ENCODE measurements at places on chromosomes 3 and 15.

DNA sequence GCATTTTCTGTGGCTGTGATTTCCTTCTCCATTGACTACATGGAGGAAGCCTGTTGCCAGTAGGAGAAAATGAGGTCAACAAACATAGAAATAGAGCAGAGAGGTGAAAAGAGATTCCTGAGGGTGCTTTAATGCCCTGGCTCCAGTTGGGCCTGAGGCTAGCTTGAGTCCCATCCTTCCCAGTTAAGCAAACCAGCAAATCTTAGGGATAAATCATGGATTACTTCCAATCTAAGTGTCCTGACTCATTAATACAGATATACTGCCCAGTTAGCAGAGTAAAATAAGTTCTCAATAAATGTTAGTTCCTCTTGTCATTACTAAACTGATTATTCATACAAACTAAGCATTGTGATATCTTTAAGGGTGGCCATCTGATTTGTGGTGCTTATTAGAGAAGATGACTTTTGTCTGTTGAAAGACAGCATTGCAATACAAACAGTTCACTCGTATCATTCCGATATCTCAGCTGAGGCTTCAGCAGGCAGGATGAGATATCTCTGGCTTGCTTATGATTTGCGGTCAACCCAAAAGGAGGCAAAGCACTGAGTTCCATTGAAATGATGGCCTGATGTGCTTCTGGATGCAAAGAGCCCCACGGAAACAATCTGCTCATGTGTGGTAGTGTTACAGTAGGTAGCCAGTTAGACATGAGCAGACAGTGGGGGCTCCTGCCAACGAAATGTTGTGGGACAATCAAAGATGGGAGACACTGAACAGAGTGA lies 6.6 kb upstream of the STARD5 start:
- no peak for DNase-seq

DNA sequence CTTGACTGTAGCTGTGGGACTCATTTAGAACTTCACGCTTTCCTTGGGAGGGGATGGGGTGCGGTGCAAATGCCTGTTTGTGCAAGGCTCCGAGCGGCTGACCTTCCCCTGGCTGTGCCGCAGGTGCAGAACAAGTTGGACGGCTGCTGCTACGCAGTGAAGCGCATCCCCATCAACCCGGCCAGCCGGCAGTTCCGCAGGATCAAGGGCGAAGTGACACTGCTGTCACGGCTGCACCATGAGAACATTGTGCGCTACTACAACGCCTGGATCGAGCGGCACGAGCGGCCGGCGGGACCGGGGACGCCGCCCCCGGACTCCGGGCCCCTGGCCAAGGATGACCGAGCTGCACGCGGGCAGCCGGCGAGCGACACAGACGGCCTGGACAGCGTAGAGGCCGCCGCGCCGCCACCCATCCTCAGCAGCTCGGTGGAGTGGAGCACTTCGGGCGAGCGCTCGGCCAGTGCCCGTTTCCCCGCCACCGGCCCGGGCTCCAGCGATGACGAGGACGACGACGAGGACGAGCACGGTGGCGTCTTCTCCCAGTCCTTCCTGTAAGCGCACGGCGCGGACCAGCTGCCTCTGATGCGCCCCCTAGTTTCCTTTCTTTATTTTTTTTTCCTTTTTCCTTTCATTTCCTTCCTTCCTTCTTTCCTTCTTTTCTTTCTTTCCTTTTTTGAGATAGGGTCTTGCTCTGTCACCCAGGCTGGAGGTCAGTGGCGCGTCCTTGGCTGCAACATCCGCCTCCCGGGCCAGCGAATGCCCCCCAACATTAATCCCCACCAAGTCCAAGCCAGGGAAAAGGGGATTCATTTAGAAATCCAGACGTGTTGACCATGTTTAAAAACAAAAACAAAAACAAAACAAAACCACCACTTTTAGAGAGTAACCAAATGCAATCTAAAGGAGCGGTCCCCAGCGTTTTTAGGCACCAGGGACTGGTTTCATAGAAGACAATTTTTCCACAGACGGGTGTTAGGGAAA lies 42.7 kb downstream of the EIF2AK4 start:
- no peak for DNase-seq

GRCh38 chr15:70781236-70781635 lies 17.9 kb upstream of the UACA start:
- DNase-seq, result no peak

GRCh38 chr15:89367485-89368451 lies 33.1 kb upstream of the POLG start:
- no peak for DNase-seq

- no peak for DNase-seq
Measured at GRCh38 chr3:141372656-141373055, 4.4 kb downstream of the ZBTB38 start.

DNA sequence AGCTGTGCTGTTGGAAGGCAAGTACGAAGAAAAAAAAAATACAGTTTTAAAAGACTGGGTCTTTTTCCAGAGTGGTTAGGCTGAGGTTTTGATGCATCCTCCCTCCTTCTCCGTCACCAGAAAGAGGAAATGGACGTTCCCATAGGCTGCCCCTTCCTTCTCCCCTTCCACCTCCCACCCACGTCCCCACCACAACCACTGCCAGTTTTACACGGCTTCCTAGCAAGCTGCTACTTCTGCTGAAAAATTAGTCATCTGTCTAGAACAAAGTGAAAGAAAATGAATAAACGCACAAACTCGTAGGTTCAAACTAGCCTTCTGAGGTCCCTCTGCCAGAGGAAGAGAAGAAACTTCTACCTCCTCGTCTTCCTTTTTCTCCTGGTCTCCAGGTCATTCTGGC lies 71.6 kb upstream of the RPL35A start:
- no peak for DNase-seq

- DNase-seq, result no peak
Measured at GRCh38 chr15:92130906-92131305, 262.8 kb upstream of the ST8SIA2 start.

DNA sequence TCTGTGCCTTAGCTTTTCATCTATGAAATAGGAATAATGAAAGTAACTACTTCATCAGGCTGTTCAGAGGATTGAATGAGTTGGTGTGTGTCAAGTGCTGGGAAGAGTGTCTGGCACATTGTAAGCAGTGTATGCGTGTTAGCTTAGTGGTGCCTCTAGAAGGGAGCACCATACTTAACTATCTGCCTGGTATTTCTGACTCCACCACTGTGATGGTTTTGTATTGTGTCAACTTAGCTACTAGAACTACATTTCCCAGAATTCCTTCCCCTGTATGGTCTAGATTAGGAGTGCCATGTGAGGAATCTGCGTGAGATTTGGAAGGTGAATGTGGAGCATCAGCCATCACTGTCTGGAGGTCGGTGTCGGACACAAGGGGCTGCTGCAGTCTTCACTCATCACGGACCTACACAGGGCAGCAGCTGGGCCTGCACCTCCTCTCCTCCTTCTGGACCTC lies 115.4 kb upstream of the GALNT15 start:
- DNase-seq, result no peak

DNA sequence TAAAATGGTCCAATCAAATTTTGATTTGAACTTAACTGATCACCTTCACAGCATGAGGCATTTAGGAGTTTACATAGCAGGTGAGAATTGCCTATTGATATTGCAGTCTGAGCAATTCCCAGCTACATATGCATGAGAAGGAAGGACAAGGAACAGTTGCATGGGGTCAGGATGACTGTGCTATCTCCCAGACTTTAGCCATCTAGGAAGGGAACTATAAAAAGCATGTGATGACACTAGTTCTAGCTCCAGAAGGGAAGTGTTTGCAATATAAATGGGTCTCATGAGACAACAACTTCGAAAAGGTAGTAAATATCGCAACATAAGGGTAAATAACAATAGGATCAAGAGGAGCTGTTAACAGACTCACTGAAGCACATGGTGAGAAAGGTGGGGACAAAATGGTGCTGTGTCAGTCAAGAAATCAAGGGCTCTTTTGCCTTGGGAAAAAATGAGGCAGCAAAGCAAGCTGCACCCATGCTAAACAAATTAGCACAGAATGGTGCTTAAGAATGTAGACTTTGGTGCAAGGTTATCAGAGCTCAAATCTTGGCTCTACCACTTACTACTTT lies 90.4 kb upstream of the SLC2A2 start:
- no peak for DNase-seq

DNA sequence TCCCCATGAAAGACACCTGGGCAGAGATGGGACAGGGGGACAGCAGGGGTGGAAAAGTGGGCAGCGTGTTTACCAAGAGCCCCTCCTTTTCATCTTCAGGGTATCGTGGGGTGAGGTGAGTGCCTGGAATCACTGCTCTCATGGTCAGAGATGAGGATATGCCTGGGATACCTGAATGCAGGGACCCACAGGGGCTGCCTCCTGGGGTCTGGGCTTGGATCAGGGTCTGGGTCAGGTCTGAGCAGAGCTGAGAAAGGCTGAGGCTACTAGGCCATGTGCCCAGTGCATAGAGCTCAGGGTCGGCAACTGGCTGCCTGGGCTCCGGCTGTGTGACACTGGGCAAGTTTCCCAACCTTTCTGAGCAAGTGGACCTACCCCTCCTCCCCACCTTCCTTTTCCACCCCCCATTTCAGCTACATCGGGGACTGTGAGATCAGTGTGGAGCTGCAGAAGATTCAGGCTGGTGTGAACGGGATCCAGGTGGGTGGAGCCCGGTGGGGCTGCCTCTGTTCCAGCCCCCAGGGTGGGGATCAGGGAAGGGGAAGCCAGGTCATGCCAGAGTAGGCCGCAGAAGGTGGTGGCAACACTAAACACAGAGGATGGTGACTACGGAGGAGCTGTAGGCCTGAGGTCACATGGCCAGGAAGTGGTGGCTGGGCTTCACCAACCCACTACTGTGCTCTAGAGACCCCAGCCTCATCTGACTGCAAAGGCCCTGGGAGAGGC lies 24.5 kb downstream of the ESYT3 start:
- DNase-seq, result no peak

- DNase-seq, result no peak
Measured at GRCh38 chr15:66099950-66100671, 153.4 kb downstream of the MEGF11 start.

DNA sequence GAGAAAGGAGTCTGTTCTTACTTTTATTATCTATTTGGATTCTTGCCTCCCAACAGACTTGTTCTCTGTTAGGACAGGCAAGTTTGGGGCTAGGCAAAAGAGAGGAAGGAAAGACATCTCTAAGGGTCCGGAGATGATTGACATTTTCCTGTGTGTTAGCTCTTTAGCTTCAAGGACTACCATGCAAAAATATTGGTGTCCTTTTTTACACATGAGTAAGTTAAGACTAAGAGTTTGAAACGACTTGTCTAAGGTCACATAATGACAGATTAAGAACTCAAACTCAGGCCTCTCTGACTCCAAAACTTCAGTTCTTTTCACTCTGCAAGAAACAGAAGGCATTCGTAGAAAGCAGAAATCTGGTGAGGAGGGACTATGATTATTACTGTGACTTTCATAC lies 5.9 kb downstream of the LMCD1 start:
- DNase-seq, result no peak

- DNase-seq, result no peak
Measured at GRCh38 chr3:61299343-61300005, 48.2 kb upstream of the FHIT start.

DNA sequence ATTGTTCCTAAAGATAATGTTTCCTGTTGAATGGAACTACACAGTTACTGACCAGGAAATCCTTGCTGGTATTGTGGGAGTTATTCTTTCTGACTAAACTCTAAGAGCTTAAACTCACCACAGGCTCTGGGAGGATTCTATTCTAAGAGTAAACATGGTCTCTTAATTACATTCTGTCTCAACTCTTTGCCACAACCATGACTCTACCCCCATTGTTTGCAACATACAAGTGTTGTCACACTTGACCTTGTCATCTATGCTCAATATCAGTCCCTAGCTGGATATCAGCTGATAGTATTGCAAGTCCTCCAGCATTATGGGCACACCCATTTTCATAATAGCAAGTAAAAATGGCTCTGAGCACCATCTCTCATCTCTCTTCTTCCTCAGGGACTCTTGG lies 29.6 kb upstream of the SECISBP2L start:
- DNase-seq, result no peak

- DNase-seq, result no peak
Measured at GRCh38 chr3:152718810-152719209, 116.1 kb upstream of the P2RY1 start.

GRCh38 chr15:52439470-52439869 lies 89.2 kb downstream of the MYO5A start:
- no peak for DNase-seq

DNA sequence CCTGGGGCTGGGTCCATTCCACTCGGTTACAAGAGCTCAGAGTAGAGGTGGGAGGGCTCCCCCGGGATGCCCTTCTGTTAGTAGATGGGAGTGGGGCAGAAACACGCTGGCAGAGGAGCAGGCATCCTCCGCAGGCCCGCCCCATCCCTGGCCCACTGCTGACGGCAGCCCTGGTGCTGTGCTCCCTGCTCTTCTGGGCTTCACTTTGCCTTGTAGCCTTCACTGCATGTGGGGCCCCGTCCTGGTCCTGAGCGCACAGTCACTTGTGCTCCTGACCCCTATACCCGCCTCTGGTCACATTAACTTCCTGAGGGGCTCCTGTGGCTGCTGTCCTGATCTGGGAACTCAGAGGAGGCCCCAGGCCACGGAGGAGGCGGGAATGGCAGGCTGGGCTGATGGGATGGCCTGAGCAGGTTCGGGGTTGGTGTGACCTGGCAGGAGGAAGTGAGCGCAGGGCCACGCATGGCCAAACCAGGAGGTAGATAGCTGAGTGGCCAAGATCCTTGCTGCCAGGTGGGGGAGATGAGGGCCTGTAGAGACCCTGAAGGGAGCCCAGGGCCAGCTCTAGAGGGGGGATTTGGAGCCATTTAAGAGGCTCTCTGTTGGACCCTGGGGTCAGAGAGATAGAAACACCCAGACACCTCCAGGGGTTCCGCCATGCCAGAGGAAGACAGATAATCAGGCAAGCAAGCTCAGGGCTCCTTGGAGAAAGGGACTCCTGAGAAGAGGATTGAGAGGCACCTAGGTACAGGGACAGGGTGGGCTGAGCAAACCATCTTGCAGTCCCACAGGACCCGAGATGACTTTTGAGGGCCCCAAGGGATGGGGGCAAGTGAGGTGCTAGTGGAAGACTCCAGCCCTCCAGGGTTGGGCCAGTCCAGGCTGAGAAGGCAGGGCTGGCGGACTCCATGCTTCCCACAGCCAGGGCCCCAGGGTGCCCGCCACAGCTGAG lies 92.2 kb upstream of the PRR23E start:
- DNase-seq, result no peak

DNA sequence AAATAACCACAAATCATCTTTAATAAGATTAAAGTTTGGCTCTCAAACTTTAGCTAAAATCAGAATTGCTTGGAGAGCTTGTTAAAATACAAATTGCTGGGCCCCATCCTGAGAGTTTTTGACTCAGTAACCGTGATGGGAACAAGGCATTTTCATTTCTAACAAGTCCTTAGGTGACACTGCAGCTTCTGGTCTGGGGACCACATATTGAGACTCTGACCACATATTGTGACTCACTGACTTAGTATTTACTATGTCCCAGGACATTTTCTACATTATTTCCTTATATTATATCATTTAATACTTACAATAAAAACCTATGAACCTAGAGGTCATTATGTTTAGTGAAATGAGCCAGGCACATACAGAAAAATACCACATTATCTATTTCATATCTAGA lies 164.5 kb downstream of the ZMAT3 start:
- DNase-seq, result no peak

GRCh38 chr3:12479919-12480427 lies 4.3 kb upstream of the TSEN2 start:
- peak; percentile 68 for DNase-seq

GRCh38 chr3:187006864-187007630 lies 76.7 kb downstream of the ST6GAL1 start:
- DNase-seq, result no peak

GRCh38 chr3:76470285-76470684 lies 569.6 kb upstream of the ROBO2 start:
- DNase-seq, result no peak

- DNase-seq, result no peak
Measured at GRCh38 chr3:88616413-88616812, 466.7 kb downstream of the C3orf38 start.

GRCh38 chr3:24367216-24367615 lies 127.4 kb downstream of the THRB start:
- DNase-seq, result no peak

Data from T-helper 1 cell (primary cell).